Parietal lobe (tissue), 2 donors: ENCODE measurements at places on chromosomes 1 and 21. TPM values are rescaled to one million over a fixed set of nuclear protein-coding genes. Genes with fewer than 3 reads are reported as not detected.

Gene CASQ1
- total RNA-seq, result 1.9 TPM

Gene PATJ
- 43.2 TPM for total RNA-seq

Gene TAS1R1
- total RNA-seq, result not detected

Gene PGLYRP4
- not detected for total RNA-seq

Gene GCSAML
- total RNA-seq, result 0.31 TPM

Gene ATP13A2
- total RNA-seq, result 119 TPM

Gene MYOC
- total RNA-seq, result not detected
